ENCODE measurements at places on chromosomes 12 and 14.

DNA sequence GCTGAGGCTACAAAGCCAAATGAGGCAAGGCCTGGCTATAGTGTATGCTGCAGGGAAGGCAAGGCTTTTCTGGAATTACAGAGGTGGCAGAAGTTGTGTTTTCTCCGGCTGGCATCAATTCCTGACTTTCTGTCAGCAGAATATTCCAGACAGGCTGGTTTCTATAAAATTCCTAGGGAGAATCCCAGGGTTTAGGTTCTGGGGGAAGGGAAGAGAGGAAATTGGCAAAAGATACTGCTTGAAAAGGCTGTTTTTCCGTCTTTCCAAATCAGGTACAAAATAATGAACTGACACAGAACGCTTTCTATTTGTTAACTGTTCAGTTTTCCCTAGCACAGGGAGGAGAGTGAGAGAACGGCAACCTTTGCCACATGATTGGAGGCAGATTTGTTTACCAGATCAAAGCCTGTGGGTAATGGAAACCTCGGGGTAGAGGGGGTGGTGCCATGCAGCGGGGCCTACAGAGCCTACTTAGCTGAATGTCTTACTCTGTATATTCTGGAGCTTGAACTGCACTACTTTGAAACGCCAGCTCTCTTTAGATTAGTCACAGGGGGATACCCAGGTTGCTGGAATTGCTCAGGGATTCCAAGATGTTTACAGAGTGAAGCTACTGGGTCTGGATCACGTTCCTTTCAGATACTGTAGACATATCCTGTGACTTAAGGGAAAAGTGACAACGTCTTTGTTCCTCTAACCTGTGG, 65.8 kb upstream of the DACT1 start:
- DNase-seq, result no peak

DNA sequence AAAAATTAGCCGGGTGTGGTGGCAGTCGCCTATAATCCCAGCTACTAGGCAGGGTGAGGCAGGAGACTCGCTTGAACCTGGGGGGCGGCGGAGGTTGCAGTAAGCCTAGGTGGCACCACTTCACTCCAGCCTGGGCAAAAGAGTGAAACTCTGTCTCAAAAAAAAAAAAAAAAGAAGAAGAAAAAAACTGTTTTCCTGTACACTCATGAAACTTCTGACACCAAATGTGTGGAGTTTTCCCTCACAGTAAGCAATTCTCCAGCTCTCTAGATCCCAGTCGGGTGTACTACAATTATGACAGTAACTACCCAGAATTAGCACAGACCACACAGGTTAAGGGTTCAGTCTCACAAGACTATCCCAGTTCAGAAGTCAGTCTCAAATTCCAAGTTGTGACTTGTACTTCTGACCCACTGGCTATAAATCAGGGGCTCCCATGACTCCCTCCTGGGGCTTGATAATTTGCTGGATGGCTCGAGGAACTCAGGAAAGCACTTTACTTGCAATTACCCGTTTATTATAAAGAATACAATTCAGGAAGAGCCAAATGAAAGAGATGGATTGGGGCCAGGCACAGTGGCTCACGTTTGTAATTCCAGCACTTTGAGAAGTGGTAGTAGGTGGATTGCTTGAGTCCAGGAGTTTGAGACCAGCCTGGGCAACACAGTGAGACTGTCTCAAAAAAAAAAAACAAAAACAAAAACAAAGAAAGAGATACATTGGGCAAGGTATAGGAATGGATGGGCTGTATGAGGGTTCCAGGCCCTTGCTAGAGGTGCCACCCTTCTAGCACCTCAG, 12.4 kb upstream of the ARF6 start:
- peak; percentile 47 for DNase-seq

DNA sequence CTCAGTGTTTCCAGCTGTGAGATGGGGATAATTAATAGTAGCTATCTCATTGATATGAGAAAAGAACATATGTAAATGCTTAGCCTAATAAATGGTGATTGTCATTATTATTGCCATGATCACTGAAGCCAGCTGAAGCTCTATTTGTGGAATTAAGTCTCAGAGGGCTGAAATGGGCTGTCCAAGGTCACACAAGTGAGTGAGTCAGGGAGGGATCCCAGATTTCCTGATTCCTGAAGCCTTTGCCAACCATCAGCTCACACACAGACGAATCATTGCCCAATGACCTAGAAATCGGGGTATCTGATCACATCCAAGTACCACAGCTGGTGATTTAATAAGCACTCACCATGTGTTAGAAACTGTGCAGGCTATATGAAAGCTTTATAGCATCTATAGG, 21.6 kb upstream of the TMEM229B start:
- DNase-seq, result no peak

GRCh38 chr14:95240859-95241813, 78.6 kb downstream of the CLMN start:
- no peak for DNase-seq

DNA sequence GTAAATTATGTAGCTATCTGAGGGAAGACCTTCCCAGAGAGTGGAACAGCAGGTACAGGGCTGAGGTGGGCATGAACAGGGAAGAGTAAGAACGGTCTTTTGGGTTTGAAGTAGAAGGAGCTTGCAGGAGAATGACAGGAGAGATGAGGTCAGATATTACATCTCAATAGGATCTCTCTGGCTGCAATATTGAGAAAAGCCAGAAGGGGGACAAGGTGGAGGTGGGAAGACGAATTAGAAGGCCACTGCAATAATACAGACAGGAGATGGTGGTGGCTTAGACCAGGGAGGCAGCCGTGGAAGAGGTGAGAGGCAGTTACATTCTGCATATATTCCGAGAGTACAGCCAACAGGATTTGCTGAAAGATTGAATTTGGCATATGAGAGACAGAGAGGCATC, 310.2 kb downstream of the APAF1 start:
- no peak for DNase-seq

DNA sequence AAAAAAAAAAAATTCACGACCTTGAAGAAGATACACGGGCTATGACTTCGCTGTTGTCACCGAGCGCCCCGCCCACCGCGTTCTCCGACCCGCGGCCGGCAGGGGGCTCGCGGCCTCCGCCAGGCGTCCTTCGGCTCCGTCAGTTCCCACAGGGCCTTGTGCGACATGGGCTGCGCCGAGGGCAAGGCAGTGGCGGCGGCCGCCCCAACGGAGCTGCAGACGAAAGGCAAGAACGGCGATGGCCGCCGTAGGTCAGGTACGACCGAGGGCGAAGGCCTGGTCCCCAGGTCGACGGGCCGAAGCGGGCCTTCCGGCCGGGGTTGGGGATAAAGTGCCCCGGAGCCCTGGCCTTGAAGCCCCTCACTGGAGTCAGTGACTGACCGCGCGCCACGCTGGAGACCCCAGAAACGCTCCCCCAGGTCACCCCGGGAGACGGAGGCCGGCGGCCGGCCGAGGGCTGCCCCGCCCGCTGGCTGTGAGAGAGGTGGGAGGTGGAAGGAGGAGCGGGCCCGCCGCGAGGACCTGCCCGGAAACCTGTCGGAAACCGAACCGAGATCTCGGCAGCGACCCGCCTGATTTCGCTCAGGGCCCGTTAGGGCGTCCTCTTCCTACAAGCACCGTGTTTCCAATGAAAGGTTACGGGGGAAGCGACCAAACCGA, at the start of gene TXNRD1:
Gene TXNRD1, plus strand, starts transcription at position 142 of the 660 bp plus-strand sequence. Its CDS starts 24 bp downstream, at position 166.
- peak; percentile 88 for DNase-seq

DNA sequence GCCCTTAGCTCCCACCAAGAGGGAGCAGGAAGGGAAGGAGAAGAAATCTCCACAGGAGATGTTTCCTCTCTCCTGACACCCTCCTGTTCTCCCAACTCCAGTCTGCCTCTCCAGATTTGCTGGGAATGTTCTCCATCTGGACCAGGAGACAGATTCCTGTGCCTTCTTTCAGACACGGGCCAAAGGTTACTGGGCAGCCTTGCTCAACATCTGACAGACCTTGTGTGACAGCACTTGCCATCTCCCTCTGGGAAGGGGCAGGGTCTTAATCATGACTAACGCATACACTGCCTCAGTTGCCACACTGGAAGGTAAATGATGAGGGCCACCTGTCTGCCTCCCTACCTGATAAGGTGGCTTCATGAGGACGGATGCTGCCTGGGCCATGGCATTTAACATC, 2.5 kb upstream of the TTC7B start:
- no peak for DNase-seq

GRCh38 chr14:50038398-50039119, 77.8 kb downstream of the VCPKMT start:
- DNase-seq, result peak; percentile 89

DNA sequence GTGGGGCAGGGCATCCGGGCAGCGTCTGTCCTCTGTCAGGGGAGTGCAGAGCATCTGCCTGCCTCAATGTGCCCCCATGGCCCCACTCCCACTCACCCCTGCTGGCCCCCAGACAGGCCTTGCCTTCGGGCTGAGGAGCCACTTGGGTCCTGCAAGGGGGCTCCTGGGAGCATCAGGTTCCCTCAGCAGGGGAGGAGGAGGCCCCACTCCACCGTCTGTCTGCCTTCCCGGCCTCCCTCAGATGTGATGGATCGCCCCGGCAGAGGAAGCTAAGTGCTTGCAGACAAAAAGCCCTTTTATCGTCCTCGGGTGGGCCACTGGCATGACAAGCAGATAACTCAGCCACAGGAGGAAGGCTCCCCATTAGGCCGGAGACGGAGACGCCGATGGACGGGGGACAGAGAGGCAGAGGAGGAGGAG, 35.1 kb downstream of the NCOR2 start:
- no peak for DNase-seq

DNA sequence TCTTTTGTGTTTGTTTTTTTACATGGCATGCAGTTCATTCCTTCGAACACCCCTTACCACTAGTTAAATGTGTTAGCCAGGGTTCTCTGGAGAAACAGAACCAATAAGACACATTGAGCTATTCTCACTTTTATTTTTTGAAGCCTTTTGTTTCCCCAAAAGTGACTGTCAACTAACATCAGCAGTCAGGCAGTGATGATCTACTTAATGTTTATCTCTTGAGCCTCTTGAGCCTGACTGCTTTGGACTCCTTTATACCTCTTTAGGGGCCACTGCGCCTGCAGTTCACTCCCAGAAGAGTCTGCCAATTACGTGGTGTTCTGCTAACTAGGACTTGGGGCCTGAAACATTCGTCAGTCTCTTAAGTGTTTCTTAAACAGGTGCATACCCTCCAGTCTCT, 163.7 kb upstream of the FLRT2 start:
- no peak for DNase-seq
